ENCODE measurements at places on chromosomes 3 and 15.

- DNase-seq, result no peak
Observed at GRCh38 chr15:85154061-85154460, 172.4 kb downstream of the PDE8A start.

GRCh38 chr3:71018799-71019198 is 564.7 kb downstream of the FOXP1 start:
- peak; percentile 80 for DNase-seq

- no peak for DNase-seq
Observed at GRCh38 chr3:189488241-189488767, 142.9 kb upstream of the TP63 start.

DNA sequence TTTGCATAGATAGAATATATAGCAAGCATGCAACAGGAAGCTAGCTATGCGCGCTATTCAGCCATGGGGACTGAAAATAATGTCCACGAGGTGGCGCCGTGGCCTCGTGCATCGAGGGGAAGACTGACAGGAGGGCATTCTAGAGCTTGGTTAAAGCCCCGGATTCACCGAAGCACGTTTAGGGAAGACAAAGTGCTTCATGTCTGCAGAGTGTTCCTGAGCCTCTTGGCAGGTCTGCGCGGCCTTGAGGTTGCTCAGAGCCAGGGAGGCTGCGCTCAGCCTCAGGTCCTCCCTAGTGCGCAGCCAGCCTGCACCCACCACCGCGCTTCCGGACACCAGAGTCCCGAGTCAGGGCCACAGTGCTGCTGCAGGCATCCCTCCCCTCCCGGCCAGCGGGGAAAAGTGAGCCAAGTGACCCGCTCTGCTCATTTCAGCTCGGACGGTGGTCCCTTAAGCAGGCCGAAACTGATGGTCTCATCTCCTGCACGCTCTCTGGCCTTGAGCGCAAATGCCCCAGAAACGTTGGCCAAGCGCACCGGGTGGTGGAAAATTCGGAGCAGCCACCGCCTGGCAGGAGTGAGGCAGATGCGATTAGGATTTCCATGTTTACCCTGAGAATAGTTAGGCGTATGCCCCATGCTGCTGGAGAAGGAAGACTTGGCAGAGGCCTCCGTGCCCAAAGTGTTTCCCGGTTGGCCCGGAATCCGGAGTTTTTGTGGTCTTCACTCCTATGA is 24.8 kb downstream of the GABRA5 start:
- no peak for DNase-seq

DNA sequence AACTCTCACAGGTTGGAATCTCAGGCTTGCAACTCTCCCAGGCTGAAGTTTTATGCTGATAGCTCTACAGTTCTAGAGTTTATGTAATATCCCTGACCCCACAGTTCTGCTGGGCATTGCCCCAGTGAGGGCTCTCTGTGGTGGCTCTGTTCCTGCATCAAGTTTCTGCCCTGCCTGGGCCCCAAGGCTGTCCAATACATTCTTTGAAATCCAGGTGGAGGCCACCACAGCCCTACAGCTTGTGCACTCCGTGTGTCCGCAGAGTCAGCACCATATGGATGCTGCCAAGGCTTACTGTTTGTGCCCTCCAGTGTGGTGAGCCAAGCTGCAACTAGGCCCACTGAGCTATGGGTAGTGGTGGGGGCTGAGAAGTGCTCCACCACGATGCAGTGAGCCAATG is 1141.2 kb upstream of the EPHA6 start:
- no peak for DNase-seq

DNA sequence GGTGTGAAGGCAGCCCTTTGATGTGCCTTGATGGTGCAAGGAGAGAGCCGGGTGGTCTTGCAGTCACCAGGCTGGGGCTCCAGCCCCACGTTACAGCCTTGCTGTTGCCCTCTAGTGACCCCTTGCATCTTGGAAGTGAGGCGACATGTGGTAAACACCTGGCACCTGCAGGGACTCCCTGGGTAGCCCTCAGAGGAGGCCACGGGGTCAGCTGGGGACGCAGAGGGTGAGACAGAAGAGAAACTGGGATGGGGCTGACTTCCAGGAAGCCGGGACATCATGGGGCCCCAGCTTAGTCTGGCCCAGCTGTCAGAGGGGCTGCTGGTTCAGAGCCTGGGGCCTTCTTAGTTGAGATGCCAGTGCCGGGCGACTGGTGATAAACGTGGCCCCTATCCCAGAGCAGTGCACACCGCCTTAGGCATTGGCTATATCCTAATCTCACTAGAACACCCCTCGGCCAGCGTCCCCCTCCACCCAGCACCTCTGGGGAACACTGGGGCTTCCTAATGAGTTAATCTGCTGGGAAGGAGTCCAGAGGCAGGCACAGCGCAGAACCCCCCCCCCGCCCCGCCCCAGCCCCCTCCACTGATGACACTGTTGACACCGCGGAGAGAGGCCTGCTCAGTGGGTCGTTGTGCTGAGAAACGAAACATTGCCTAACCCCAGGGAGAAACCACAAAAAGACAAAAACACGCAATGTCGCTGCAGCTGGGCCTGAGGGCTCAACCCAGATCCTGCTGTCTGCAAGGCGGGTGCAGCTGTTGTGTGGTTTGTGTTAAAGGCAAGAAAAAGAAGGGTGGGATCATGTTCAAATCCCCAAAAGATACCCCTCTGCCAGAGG is 60.5 kb upstream of the KLF13 start:
- DNase-seq, result no peak

GRCh38 chr3:140530603-140531002 is 147.3 kb upstream of the TRIM42 start:
- DNase-seq, result no peak

DNA sequence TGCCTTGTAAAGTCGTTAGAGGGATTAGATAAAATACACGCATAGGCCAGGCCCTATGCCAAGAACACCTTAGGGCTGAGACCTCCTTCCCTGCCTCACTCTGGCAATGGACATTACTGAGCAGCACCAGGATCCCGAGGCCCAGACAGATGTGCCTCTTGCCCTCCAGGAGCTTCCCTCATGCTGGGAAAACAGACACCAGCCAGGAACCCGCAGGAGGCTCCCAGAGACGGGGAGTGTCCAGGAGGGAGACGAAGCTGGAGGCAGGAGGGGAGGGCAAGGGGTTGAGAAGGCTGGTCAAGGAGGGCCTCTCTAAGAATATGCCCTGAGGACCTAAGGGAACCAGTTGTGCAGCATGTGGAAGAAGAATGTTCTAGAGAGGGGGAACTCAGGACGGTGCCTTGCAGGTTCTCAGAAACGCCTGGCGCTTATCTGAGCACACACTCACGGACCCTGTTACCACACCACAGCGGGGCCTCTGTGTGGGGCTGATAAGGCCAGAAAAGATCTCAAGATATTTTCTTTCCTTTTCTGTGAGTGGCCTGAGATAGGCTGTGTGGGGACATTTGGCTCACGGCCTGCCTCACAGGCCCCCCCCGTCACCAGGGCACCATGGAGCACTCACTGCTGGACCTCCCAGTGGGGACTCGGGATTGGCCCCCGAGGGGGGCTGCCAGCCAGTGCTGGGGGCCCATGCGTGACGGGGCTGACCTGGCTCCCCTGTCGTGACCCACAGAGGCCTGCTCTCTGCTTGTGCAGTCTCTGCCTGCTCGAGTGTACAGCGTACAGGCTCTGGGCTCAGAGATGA is 22.0 kb upstream of the CYP11A1 start:
- no peak for DNase-seq

GRCh38 chr15:45376300-45376928 is 1.9 kb downstream of the GATM start:
- DNase-seq, result no peak

DNA sequence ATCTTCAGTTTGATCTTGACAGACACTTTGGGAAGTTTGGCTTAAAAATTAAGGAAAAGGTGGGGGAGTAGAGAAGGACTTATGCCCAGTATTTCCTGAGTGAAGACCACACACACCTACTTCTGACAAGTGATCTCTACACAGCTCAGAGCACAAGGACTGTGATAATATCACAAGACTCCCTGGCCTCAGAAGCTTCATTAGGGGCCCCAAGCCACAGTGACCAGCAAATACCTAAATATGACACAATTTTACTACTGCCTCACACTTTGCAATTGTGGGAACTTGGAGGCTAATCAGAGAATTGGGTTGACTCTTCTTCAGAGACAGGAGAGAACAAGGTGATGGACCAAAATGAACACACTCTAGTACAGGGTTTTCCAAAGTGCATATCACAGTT is 2.6 kb downstream of the ILDR1 start:
- DNase-seq, result no peak

DNA sequence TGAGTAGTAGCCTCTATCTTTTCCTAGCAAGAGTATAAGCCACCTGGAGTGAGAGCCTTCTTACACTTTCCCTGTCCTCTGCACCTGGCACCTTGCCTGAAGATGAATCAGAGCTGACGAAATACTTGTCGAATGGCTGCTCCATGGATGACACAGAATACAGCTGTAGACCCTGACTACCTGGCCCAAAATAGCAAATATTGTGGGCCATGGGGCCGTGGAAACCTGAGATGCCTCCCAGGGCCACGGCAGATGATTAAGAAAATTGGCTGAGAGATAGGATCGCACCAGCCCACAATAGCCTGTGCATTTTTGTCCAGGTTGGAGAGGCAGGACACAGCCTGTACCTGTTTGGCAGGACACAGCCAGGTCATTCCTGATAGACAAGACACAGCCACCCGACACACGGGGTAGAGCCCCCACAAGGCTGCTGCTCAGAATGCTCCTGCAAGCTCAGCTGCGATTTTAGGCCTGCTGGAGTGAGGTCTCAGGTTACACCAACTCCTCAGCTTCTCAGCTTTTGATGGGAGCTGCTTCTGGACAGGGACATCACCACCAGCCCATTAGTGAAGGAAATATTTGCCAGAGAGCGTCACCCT is 22.9 kb upstream of the TPM1 start:
- no peak for DNase-seq

DNA sequence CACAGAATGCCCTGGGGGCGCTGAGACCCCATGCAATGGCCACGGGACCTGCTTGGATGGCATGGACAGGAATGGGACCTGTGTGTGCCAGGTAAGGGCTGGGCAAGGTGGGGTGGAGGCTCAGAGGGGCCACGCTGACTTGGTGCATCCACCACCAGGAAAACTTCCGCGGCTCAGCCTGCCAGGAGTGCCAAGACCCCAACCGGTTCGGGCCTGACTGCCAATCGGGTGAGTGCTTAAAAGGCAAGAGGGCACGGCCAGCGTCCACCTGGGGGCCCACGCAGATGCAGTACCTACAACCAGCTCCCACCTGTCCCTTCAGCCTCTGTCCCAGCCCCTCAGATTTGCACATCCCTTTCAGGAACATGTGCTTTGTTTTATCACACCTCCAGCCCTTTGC is 6.9 kb downstream of the STAB1 start:
- no peak for DNase-seq

- no peak for DNase-seq
Observed at GRCh38 chr15:66827698-66828055, 125.6 kb downstream of the SMAD6 start.

DNA sequence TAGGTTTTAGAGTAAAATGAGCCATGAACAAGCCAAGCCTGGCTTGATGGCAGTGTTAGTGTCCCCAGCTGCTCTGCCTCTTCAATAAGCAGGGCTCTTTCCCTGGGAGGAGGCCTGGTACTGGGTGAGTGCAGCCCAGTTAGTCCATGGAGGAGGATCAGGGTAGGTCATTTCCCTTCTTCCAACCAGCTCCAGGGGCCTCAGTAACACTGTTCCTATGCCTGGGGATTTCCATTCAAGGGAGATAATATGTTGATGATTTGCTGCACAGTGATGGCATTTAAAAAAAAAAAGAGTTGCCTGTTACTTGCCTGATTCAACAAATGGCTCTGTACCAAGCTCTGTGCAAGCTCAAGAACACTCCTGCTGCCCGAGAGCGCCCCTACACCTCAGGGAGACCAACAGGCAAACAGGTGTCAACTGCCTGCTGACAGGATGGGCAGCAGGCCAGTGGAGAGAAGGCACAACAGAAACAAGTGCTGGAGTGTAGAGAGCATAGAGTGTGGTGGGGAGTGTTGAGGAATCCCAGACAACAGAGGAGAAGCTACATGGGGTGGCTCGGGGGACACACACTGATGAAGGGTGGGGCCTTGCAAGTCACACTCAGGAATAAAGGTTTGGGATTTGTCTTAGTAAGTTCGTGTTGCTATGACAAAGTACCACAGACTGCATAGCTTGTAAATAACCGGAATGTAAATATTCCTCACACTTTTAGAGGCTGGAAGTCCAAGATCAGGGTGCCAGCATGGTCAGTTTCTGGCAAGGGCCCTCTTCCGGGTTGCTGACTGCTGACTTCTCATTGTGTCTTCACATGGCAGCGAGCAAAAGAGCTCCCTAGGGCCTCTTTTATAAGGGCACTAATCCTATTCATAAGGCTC is 78.6 kb upstream of the PXYLP1 start:
- no peak for DNase-seq

DNA sequence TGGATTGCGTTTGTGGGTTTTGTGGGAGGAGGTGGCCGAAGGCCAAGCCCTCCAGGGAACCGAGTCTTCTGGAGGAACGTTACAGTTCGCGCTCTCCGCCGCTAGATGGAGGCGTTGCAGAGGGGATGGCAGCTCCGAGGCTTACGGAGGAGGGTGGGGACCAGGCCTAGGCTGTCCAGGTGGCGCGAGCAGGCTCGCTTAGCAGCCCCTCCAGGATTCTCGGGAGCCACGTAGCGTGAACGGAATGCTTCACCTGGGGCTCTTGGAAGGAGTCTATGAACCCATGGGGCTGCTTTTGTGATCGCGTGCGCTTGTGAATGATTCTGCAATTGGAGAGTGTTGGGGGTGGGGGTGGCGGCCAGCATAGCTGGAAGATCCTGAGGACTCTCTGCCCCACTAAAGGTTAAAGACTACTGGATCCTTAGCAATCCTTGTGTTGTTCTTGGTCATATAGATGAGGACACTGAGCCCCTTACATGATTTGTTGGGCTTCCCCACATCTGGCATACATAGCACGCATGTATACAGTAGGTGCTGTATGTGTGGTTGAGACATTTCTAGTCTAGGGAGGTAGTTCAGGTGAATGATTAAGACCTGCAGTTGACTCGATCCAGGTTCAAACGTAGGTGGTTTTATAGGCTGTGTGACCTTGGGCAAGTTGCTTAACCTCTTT is 25.7 kb downstream of the FAM3D start:
- DNase-seq, result peak; percentile 53

- DNase-seq, result no peak
Observed at GRCh38 chr15:65912235-65912634, 42.9 kb downstream of the RAB11A start.

- no peak for DNase-seq
Observed at GRCh38 chr3:125378762-125379161, 3.6 kb upstream of the ZNF148 start.

- no peak for DNase-seq
Observed at GRCh38 chr3:142694225-142694624, 29.6 kb upstream of the TRPC1 start.

DNA sequence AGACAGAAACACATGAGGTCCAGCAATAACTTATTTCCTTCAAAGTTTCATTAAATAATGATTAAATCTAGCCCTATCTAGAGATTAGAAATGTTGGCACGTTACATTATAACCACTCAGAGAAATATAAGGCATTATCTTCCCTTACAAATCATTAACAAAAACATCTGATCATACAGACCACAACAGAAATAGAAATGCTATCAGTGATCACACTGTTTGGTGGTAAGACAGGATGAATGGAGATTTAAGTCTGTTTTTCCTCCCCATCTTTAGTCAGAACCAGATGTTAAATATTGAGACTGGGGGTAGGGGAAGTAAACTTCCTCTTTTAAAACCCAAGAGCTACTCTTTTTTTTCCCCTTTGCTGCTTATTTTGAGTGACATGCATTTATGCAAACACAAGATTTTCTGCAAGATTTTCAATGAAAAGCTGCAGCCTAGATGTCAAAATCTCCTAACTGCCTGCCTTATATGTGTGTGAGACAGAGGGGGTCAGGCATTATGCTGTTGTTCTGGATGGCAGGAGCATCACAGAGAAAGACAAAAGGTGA is 70.4 kb downstream of the CBLB start:
- no peak for DNase-seq
